ENCODE measurements at places on chromosomes 2 and 18. TPM values are rescaled to one million over a fixed set of nuclear protein-coding genes. Genes with fewer than 3 reads are reported as not detected.

The SULT1C4 gene
- 5.2 TPM for total RNA-seq

The CRACDL gene
- 2.2 TPM for total RNA-seq

The SIX3 gene
- total RNA-seq = 0.42 TPM

The TANC1 gene
- total RNA-seq = 54.0 TPM

The NAT8 gene
- not detected for total RNA-seq

- H3K36me3 ChIP-seq = no peaks in the 10 kb centered on the region
- no peak overlapping the region for H3K4me3 ChIP-seq
- DNase-seq = no peak
These were observed 37.0 kb downstream of the KLHL14 start for GRCh38 chr18:32735781-32736180.

DNA sequence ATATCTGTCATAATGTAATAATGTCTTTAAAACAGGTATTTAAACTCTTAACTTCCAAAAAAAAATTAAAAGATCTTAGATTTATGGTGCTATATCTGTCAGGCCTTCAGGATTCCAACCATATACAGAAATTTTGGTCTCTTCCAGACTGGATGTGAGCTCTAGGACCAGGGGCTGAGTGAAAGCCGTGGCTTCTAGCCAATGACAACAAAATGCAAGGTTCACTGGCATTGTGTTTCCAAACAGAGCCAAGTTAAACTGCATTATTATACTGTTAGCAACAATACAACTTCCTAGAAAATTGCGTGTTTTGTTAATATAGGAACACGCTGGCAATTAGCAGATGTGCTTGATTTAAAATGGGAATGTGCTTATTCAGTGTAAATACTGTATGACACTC, 809.8 kb upstream of the SOX11 start:
- no peaks in the 10 kb centered on the region for H3K27me3 ChIP-seq
- no peaks in the 10 kb centered on the region for H3K36me3 ChIP-seq
- H3K27ac ChIP-seq = no peak overlapping the region
- H3K4me1 ChIP-seq = no peaks in the 10 kb centered on the region
- no peak overlapping the region for H3K4me3 ChIP-seq

DNA sequence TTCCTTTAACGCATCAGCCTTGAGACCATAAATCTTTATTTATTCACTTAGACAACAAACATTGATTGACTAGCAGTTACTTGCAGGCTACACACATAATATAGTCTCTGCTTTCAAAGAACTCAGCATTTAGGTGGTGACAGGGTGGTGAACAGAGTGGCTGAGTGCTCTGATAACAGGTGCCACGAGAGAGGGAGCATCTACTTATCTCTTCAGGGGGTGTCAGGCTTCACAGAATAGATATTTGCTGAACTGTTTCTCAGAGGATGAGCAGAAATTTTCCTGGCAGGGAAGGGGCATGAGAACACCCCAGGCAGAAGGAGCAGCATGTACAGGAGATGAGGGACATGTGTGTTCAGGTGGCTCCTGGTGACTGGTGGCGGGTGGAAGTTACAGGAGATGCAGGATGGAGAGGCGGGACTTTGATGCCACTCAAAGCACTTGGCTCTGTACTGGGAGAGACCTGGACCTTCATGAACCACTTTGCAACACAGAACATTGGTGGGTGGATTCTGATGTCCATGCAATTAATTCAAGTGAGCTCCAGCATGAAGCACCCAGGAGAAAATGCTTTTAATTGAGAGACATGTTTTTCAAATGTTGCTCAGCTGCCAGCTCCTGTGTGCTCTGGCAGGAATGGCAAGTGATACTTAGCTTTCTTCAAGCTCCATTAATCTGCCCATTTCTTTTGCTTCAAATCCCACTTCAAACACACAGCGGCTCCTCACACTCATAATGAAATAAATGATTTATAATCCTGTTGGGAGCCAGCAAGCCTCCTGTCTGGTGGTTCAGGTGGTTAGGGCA, 248.9 kb downstream of the MYCN start:
- H3K4me3 ChIP-seq = no peak overlapping the region
- no peaks in the 10 kb centered on the region for H3K4me1 ChIP-seq
- no peak for DNase-seq
- H3K36me3 ChIP-seq = no peaks in the 10 kb centered on the region

- no peaks in the 10 kb centered on the region for H3K27me3 ChIP-seq
- H3K27ac ChIP-seq = no peak overlapping the region
- no peak for DNase-seq
- no peaks in the 10 kb centered on the region for H3K36me3 ChIP-seq
- H3K4me1 ChIP-seq = no peaks in the 10 kb centered on the region
These were observed 68.9 kb downstream of the MEX3C start for GRCh38 chr18:51128533-51128932.

- DNase-seq = no peak
- H3K4me3 ChIP-seq = no peak overlapping the region
- H3K27ac ChIP-seq = no peak overlapping the region
- H3K4me1 ChIP-seq = no peaks in the 10 kb centered on the region
- no peaks in the 10 kb centered on the region for H3K36me3 ChIP-seq
- no peaks in the 10 kb centered on the region for H3K27me3 ChIP-seq
These were observed 818.5 kb upstream of the SALL3 start for GRCh38 chr18:78160961-78161656.

DNA sequence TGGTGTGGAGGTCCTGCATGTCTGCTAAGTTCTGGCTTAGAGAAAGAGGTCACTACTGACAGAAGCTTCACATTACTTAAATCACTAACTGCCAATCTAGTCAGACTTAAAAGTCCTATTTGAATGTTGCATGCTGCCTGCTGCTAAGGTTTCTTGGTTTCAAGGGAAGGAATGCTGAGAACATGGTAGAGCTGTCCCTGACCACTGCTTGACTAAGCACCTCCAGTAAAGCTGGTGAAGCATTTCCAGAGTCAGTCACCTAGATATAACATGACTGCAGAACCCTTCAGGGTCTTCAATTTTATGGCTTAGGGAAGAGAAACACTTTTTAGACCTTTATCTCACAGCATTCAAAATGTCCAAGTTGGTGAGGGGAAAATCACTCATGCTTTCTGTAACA, 2178.3 kb upstream of the PIK3C3 start:
- no peaks in the 10 kb centered on the region for H3K36me3 ChIP-seq
- no peak for DNase-seq
- H3K4me3 ChIP-seq = no peak overlapping the region
- no peak overlapping the region for H3K27ac ChIP-seq
- no peaks in the 10 kb centered on the region for H3K27me3 ChIP-seq

DNA sequence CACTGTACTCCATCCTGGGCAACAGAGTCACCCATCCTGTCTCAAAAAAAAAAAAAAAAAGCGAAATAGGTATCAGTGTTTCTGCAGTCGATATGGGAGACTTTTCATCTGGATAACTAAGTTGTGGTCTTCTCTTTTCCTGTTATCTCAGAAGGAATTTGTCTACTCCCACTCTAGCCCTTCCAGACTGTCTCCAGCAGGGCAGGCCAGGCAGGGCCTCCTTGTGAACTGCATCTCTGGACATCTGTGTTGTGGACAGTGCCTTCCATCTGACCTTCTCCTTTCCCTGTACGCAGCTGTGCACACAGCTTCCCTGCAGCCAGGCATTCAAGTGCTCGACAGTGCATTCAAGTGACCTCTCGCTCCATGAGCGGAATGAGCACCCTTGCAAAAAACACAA, 110.2 kb downstream of the CABLES1 start:
- no peak for DNase-seq
- H3K27me3 ChIP-seq = no peaks in the 10 kb centered on the region
- no peaks in the 10 kb centered on the region for H3K36me3 ChIP-seq
- H3K27ac ChIP-seq = no peak overlapping the region

GRCh38 chr2:46863882-46864281, 51.7 kb downstream of the MCFD2 start:
- peaks cover 31% of the 10 kb centered on the region for H3K4me1 ChIP-seq
- H3K27me3 ChIP-seq = no peaks in the 10 kb centered on the region
- no peak overlapping the region for H3K27ac ChIP-seq
- H3K36me3 ChIP-seq = no peaks in the 10 kb centered on the region

DNA sequence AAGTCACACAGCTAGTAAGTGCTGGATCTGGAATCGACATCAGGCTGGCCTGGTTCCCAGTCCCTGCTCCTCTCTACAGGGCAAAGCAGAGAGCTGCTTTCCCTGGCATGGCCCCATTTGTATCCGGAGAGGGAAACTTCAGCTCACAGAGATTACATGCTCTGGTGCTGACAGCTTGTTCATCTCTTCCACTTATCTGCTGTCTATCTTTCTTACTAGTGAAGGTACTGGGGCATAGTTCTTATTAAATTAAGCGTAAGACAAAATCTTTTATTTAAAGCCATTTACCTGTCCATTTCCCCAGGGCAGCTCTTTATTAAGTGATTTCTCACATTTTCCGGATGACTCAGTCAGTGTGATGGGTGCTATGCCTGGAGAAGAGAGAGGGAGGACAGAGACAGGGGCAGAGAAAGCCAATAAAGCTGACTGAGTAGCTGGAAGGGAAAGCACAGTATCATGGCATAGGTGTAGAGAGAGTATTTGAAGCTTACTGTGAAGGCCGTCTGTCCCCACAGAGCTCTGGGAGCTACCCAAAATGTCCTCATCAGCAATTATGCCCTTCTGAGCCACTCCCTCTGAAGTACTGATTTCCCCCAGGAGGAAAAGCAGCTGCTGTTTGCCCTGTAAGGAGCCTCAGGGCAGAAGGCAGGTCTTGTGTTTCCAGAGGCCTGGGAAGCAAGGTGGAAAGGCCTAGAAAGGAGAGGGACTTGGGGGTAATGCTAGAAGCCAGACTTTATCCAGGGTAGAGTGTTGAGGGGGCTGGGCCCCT, 44.1 kb upstream of the EPAS1 start:
- no peak overlapping the region for H3K27ac ChIP-seq
- no peak for DNase-seq
- no peak overlapping the region for H3K4me3 ChIP-seq
- no peaks in the 10 kb centered on the region for H3K27me3 ChIP-seq
- peaks cover 23% of the 10 kb centered on the region for H3K4me1 ChIP-seq
- H3K36me3 ChIP-seq = no peaks in the 10 kb centered on the region

DNA sequence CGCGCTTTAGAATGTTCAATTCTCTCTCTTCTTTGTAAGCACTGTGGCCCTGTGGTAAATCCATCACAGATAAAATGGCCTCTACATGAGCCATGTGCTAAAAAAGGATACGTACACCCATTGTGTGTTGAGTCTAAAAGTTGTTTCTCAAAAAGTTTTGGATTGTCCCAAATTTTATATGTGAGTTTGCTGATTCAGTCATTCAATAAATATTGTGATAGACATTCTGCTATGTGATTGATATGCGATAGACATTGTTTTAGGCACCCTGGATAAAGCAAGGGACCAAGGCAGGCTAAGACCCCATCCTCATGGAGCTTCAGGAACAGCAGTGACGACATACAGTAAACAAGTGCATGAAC, 53.5 kb downstream of the E2F6 start:
- no peaks in the 10 kb centered on the region for H3K27me3 ChIP-seq
- H3K4me1 ChIP-seq = peaks cover 5% of the 10 kb centered on the region
- H3K4me3 ChIP-seq = peak overlapping the region; percentile 57
- H3K36me3 ChIP-seq = no peaks in the 10 kb centered on the region
- DNase-seq = no peak

DNA sequence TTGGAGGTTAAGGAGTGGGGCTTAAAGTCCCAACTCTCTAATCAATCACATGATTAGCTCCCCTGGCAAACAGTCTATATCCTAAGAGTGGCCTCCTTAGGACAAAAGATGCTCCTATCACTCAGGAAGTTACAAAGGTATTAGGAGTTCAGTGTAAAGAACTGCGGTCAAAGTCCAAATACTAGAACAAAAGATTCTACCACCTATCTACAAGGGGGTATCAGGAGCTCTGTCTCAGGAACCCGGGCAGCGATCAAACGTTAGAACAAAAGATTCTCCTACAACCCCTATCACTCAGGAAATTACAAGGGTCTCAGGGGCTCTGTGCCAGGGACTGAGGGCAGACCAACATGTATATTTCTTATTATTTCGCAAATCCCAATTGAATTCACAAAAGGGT, 58.0 kb downstream of the DTNB start:
- DNase-seq = no peak
- no peak overlapping the region for H3K27ac ChIP-seq
- H3K4me1 ChIP-seq = peaks cover 10% of the 10 kb centered on the region
- no peaks in the 10 kb centered on the region for H3K27me3 ChIP-seq

DNA sequence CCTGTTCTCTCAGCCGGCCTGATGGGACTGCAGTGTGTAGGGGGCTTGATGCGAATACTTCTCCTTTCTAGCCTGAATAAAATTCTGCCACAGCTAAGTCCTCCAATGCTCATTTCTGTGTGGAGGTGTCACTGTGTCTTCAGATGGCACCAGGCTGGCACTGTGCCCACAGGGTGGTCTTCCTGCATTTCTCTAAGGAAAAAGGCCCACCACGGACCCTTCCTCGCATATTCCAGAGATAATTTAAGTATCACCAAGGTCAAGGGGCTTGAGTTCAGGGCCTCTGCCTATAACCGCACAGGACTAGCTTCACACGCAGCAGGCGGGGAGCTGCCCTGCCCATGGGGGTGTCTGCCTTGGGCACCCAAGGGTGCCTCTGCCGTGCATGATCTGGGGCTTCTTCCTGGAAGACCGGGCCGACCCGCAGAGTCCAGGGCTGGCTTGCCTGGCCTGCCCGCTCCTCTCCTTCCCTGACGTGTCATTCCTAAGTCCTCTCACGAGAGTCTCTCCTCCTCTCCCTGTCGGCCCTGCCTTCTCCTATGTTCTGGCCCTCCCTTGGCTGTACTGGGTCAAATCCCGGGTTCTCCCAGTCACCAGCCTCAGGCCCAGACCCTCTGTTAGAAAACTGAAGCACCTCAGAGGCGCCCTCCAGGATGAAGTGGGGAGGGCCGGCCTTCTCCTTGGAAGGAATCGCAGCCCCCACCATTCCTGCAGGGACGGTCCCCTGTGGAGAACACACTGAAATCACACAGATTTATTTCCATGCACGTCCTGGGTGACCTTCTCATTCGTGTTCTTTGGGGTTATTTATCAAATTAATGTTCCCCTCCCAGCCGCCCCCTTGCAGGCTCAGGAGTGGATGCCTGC, 48.9 kb upstream of the PXDN start:
- no peak overlapping the region for H3K27ac ChIP-seq
- no peak for DNase-seq
- no peaks in the 10 kb centered on the region for H3K27me3 ChIP-seq
- no peaks in the 10 kb centered on the region for H3K36me3 ChIP-seq
- H3K4me3 ChIP-seq = no peak overlapping the region

DNA sequence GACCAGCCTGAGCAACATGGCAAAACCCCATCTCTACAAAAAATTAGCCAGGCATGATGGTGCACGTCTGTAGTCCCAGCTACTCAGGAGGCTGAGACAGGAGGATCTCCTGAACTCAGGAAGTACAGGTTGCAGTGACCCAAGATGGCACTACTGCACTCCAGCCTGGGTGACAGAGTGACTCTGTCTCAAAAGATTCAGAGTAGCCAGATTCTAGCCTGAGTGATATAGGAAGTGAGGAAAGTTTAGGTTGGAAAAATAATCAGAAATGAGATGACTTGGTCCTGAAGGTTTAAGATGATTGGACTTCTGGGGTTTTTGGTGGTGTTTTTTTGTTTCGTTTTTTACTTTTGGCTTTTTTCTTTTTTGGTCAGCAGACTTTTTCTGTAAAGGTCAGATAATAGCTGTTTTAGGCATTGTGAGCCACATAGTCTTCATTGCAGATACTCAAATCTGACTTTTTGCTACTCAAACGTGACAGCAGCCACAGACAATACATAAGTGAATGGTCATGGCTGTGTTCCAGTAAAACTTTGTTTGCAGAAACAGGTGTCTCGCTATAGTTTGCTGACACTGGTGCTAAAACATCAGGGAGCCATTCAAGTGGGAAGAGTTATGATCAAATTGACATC, 104.1 kb upstream of the UBXN4 start:
- H3K4me1 ChIP-seq = no peaks in the 10 kb centered on the region
- no peak overlapping the region for H3K27ac ChIP-seq
- DNase-seq = no peak
- H3K36me3 ChIP-seq = peaks cover 42% of the 10 kb centered on the region
- no peaks in the 10 kb centered on the region for H3K27me3 ChIP-seq
- H3K4me3 ChIP-seq = no peak overlapping the region
